ENCODE measurements at places on chromosomes 2 and 18.
A peak's percentile ranks its signal among the peaks of the same experiment; 100 is the strongest.

GRCh38 chr2:102082571-102083392, 59.8 kb upstream of the IL1R1 start:
- no peak for DNase-seq

GRCh38 chr2:163775304-163775703, 39.5 kb upstream of the FIGN start:
- no peak for DNase-seq

GRCh38 chr2:74772046-74772445, 61.9 kb upstream of the HK2 start:
- DNase-seq = no peak

GRCh38 chr2:182179176-182179575, 193.5 kb downstream of the PPP1R1C start:
- no peak for DNase-seq

GRCh38 chr2:217419055-217419671, 559.3 kb upstream of the TNP1 start:
- DNase-seq = no peak

GRCh38 chr2:11187083-11187619, 31.9 kb downstream of the SLC66A3 start:
- no peak for DNase-seq

- no peak for DNase-seq
These were observed 7.5 kb downstream of the SGPP2 start for GRCh38 chr2:222431869-222432268.

- no peak for DNase-seq
These were observed 9.3 kb downstream of the KCNIP3 start for GRCh38 chr2:95306336-95306895.

GRCh38 chr18:22932885-22933205, 283 bp upstream of the RBBP8 start:
- no peak for DNase-seq

DNA sequence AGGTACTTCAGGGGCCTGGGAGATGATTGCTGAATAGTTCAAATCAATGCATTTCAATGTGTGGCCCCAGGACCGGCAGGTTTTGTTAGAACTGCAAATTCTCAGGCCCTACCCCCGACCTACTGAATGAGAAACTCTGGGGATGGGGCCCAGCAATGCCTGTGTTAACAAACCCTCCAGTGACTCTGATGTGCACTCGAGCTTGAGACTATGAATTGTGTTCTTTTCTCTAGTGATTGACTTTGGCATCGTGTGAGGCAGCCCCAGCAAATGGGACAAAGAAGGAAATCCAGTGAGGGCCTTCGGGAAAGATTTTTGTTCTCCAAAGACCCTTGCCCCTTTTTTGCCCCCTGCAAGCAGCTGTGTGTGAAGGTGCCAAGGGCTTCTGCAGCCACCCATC, 22.4 kb downstream of the ALK start:
- no peak for DNase-seq

DNA sequence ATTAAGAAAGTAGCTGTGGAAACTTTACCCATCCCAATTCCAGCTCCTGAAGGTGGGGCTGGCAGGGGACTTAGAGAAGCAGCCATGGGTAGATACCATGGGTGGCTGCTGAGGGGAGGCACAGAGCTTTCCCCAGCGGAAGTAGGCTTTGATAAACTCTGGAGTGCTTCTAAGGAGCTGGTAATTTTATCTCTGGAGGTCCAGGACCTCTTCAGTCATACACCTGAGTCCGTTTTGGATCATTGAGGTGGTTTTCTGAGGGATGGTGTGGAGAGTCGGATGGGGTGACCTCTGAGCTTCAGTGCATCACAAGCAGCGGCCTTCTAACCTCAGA, 36.7 kb upstream of the BMP10 start:
- DNase-seq = no peak

GRCh38 chr18:34867520-34867919, 157.4 kb downstream of the DTNA start:
- no peak for DNase-seq

- no peak for DNase-seq
These were observed 576.0 kb downstream of the LRP1B start for GRCh38 chr2:141554810-141555209.

- DNase-seq = peak; percentile 20
These were observed 157.4 kb downstream of the TAF4B start for GRCh38 chr18:26383454-26384270.

GRCh38 chr18:45657357-45658335, 42.4 kb downstream of the SLC14A2 start:
- no peak for DNase-seq

DNA sequence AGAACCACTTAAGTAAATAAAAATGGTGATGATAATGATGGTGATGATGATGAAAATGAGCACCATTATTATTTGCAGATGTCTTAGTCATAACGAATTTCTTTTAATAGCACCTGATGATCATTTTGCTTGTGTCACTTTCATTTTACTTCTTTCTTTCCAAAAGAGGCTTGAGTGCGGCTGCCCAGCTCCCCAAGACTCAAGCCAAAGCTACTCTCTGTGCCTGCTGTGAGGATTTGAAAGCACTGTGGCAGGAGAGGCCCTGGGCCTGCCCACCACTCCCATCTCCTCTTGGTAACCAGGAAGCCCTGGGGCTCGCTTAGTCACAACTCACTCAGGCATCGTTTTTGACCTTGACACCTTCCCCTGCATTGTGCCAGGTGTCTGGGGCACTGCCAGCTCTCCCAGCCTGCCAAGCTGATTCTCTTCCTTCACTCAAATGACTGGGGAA, 41.2 kb downstream of the RPL37A start:
- DNase-seq = peak; percentile 41

DNA sequence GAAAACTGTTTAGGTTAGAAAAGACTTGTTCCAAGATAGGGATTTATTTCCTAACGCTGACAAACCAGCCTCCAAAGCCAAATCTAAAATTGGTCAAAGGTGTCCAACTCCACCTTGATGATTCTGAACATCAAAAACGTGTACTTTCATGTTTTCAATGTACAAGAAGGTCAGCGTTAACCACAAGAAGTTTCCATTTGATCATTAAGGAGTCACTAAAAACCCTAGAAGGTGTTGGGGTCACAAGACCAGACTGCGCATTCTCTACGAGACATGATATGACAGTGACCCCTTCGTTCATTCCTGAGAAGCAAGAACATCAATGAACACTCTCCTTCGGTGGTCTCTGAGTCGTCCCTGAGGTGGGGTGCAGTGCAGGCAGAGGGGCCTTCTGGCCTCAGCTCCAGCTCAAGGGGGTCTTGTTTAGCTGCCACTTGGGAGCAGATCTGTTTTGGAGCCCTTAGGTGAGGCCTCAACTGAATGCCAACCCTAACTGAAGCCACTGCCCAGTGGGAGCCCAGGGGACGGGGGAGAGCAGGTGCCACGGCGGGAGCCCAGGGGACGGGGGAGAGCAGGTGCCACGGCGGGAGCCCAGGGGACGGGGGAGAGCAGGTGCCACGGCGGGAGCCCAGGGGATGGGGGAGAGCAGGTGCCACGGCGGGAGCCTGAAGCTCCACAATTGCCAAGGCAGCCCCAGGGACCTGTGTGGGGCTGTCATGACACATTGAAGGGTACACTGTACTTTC, 55.2 kb downstream of the PARD6G start:
- no peak for DNase-seq

GRCh38 chr2:67389286-67389685, 7.8 kb upstream of the ETAA1 start:
- DNase-seq = no peak

DNA sequence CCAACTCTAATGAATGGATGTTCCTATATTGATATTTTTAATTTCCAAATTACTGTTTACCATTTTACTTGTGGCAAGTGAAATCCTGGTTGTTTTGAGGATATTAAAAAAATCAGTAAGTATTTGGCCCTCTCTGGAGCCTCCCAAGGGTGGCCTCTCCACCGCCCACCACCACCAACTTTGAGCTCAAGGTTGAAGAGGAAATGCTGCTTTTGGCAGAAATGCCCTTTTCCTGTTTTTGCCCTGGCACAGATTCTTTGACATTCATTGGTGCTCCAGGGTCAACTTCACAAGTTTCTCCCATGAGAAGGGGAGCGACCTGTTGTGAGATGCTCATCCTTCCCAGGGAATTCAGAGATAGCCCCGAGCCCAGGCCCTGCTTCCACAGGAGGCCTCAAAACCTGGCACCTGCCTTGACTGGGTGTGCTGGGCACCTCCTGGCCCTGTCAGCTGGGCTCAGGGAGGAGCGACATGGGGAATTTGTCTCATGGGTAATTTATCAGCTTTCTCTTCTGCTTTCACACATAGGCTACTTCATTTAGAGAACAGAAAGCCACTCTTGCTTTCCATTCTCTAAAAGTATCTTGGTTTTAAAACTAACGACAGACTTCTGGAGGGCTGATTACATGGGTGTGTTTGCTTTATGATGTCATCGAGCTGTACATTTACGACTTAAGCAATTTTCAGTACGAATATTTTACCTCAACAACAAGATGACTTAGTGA, 6.9 kb downstream of the CD8A start:
- DNase-seq = no peak

DNA sequence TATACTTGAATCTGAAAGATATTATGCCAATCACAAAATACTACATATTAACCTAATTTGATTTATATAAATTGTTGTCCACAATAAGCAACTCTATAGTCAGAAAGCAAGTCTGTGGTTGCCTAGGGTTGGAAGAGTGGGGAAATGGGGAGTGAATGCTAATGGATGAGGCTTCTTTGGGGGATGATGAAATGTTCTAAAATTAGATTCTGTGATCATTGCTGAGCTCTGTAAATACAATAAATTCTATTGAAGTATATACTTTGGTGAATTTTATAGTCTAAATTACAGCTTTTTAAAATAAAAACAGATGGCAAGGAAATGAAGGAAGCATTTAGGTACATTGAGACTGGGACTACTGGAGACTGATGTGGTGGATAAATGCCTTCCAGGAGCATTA, 275.5 kb downstream of the MBD2 start:
- no peak for DNase-seq

- DNase-seq = no peak
These were observed 94.7 kb downstream of the ARMC9 start for GRCh38 chr2:231293163-231293562.

- no peak for DNase-seq
These were observed 427.9 kb upstream of the CDH7 start for GRCh38 chr18:65322895-65323294.

DNA sequence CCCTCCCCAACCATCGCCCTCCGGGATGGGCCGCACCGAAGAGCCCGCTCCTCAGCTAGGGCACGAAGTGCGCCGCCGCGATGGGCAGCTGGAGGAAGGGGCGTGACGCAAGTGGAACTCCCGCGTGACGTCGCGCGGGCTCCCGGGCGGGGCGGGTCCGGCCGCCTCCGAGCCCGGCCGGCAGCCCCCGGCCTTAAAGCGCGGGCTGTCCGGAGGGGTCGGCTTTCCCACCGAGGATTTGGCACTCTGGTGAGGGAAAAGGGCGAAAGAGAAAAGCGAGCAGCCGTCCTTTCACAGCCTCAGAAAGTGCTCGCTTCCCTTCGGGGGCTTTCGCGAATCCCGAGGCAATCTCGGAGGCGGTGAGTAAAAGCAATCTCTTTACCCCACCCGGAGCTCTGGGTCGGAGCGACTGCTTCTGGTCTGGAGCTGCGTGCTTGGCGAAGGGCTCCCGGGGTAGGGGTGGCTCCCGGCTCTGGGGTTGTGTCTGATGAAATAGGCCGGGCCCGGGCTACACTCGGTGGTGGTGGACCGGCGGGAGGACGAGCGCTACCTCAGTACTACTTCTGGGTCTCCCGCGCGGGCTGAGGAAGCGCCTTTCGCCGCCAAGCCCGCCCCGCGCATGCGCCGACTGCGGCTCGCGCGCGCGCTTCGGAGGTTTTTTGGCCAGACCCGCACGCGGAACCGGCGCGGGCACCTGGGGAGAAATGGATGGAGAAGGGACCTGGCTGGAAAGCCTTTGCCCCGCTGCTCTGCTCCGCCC, at the start of gene RBBP8:
Gene RBBP8 (plus strand): TSS at position 123 of the 760 bp plus-strand sequence. CDS start 3,524 bp downstream, outside the sequence.
- peak; percentile 89 for DNase-seq

DNA sequence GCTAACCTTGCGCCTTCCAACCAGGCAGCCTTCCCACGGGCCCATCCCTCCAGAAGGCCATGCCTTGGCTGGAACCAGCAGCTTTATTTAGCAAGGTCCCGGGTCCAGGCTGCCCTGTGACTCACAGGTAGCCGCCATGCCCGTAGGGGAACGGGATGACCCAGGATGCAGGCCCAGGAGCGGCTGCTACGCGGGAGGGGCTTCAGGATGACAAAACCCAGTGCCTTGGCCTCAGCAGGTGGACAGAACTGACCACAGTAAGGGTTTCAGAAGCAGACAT, 63.3 kb downstream of the RTP5 start:
- DNase-seq = no peak

DNA sequence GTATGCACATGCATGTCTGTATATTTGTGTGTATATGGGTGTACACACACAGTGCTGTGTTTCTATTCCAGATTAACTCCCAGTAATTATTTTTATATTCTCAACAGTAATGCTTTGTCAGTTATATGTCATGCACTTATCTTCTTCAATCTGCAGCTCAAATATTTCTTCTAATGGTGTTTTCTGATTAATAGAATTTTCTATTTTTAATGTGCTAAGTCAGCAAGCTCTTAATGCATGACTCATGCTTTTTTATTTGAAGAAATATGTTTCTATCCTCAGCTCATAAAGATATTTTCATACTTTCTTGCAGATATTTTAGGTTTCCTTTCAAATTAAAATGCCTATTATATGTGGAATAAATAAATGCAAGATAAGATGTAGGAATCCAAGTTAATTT, 59.7 kb upstream of the TMEM18 start:
- no peak for DNase-seq

DNA sequence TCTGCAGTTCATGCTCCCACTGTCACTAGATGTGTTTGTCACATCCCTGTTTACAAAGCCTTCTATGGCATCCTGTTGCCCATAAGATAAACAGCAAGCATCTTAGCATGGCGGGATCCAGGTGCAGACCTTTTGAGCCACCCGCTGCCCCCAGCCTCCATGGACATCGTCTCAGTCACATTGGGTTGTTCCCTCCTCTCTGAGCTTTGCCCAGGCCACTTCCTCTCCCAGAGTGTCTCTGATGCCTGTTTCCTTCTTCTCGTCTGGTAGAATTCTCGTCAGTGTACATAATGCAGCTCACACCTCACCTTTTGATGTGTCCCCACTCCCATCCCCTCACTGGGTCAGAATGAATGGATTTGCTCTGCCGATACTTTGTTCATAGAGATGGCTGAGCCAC, 239.0 kb upstream of the APCDD1 start:
- no peak for DNase-seq

DNA sequence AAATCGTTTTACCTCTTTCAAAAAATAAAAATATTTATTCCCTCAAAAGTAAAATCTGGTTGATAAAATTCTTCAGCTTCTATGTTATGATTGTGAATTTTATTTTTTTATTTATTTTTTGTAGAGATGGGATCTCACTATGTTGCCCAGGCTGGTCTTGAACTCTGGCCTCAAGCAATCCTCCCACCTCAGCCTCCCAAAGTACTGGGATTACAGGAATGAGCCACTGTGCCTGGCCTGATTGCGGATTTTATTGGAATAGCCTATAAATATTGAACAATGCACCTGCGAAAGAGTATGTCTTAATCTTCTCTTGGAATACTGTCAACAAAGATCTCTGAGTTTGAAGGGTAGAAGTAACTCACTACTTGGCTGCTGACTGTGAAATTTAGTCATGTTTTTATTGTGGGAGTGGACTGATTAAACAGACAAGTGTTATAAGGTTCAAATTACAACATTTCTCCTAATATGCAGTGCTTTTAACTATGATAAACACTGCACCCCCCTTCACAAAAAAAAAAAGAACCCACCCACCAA, 138.0 kb downstream of the AFF3 start:
- no peak for DNase-seq

- DNase-seq = no peak
These were observed 22.5 kb upstream of the SCYGR5 start for GRCh38 chr2:227643990-227644551.

GRCh38 chr2:43102366-43103092, 123.9 kb downstream of the ZFP36L2 start:
- no peak for DNase-seq

GRCh38 chr2:8675543-8675942, 6.3 kb upstream of the ID2 start:
- no peak for DNase-seq

All from NCI-H1105 (cell line).